Motor neuron (in vitro differentiated cells): ENCODE measurements at places on chromosomes 16 and 17. TPM values are rescaled to one million over a fixed set of nuclear protein-coding genes. Genes with fewer than 3 reads are reported as not detected.

The NPIPA5 gene
- 3.5 and 13.3 TPM in 2 replicates for total RNA-seq

The EFCAB5 gene
- total RNA-seq = 0.14 and 0.26 TPM in 2 replicates

The SMTNL2 gene
- total RNA-seq = 1.0 and 1.1 TPM in 2 replicates

The SLC47A1 gene
- total RNA-seq = 0.53 and 0.81 TPM in 2 replicates

The NPIPA8 gene
- not detected in 2 replicates for total RNA-seq

The SLC25A39 gene
- 121 and 123 TPM in 2 replicates for total RNA-seq

The KRT31 gene
- total RNA-seq = 0.32 and 0.36 TPM in 2 replicates

The APOBR gene
- 0.07 TPM in 1 of 2 replicates, not detected in the other for total RNA-seq

The PLEKHG4 gene
- total RNA-seq = 1.5 and 1.6 TPM in 2 replicates

The TMC7 gene
- 2.0 and 2.3 TPM in 2 replicates for total RNA-seq

GRCh38 chr16:67169642-67170167 is 633 bp upstream of the NOL3 start:
- peak; percentile 19 for ATAC-seq

GRCh38 chr17:74866198-74866835 is 6.5 kb downstream of the FDXR start:
- ATAC-seq = no peak

GRCh38 chr17:1865252-1866037 is 35.6 kb downstream of the RPA1 start:
- ATAC-seq = no peak

- no peak for ATAC-seq
These were observed 3.4 kb upstream of the CARD14 start for GRCh38 chr17:80166446-80166845.

- no peak for ATAC-seq
These were observed 203.0 kb downstream of the CPPED1 start for GRCh38 chr16:12600536-12601256.

DNA sequence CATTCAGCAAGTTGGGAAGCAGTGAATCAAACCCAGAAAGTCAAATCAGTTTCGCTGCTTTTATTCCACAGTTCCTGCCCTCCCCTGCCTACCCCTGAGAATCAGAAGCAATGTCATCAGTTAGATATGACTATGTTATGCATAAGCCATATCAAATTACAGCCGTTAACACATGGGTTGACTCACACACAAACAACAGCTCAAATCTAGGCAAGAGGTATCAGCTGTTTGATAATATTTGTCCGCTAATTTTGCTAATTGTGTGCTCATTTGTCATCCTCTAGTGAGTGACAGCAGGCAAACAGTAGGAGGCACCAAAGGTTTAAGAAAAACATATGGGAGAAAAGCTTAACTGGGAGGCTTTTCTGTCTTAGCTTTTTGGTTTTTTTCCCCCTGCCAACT is 327.4 kb upstream of the CCL2 start:
- no peak for ATAC-seq

DNA sequence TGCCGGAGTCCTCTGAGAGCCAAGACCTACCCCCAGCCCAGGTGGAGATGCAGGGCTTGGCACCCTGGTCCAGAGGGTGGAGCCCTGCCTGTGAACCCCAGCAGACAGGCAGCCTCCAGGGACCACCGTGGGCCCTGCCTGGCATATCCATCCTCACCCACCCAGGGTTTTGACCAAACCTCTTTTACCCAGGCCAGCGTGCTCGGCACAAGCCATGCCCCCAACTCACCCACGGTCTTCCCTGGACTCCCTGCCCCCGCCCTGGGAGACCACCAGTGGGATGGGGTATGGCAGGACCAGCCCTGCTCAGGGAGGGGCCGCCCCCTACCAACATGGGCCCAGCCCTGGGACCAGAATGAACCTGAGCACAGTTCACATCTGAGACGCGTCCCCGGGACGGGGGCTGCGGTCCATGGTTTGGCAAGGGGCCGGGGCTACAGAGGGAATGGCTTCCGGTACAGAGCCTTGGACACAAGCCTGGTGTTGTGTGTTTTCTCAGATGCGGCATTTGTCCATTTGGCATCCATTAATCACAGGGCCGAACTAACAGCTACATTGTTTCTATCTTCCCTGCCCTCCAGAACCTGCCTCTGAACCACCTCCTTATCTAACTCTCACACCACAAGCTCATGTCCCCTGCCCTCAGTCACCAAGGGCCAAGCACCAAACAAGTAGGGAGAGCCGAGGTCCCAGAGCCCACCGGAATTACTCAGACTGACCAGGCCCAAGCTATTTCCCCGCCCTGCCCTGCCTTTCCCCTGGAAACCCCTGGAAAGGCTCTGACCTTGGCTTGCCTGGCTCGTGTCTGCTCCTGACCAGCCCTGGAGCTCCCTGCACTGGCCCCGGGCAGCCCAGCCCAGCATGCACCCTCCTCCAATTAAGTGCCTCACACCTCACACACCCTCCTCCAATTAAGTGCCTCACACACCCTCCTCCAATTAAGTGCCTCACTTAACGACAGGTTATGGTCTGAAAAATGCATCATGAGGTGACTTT is 14.1 kb downstream of the HS3ST6 start:
- no peak for ATAC-seq

DNA sequence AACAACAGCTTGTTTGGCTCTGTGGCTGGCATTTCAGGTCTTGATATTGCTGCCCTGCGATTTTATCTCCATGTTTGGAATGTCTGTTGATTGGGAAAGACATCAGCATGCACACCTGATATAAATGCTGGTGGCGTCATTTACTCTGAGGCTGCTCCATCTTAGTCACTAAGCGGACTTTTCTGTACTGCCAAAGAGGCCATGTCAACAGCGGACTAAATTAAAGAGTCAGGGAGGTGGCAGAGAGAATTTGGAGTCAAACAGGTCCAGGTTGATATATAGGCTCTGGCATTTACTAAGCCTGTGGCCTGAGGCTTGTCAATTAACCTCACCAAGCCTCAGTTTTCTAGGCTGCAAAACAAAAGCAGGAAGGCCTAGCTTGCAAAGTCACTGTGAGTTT is 6.2 kb downstream of the RBFOX1 start:
- ATAC-seq = no peak

DNA sequence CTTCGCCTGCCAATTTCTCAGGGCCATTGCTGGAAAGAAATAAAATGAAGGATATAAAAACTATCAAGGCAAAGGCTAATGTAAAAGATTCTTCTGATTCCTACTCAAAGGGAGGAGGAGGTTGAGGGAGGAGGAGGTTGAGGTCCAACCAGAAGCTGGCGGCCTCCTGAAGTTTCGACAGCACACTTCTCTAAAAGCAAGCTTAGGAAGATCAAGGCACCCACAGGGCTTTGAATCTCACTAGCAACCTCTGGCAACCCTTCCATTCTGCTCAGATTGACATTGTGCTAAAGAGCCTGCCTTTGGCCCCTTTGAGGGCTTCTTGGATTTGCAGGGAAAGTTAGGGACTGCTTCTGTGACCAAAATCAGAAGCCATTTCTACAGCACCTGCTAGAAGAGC is 81.5 kb upstream of the TNRC6C start:
- ATAC-seq = no peak

DNA sequence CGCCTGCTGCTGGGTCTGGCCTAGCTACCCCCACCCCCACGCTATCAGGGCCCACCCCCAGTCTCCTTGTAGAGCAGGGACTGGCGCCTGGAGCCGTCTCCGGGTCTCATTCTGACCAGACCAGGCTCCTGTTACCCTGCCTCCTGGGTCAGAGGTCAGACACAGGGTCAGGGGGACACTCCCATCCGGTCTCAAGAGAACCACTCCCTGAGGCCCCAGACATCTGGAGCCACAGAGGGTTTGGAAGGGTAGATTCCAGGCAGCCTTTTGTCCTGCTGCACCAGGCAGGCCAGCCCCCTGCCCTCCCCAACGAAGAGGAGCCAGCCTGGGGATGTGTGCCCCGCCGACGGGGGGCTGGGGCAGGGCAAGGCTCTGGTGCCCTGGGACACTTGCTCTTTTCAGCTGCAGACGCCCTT is 944 bp upstream of the WFIKKN1 start:
- no peak for ATAC-seq

DNA sequence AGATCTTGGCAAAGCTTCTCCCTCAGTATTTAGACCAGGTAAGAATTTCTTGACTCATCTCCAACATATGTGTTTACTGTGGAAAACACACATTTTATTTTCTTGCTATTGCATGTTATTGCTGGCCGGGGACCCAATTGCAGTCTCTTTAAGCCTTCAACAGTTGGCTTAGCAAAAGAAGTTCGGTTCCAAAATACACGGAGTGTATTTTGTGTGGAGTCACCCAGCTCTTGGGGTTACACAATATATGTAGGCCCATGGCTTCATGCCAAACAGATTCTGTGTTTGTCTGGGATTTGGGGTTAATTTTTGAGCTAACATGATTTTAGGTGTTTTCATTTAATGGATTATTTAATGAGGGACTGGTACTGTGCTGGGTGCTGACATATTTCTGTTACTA is 4.0 kb downstream of the ALDH3A2 start:
- no peak for ATAC-seq

- no peak for ATAC-seq
These were observed 525.6 kb downstream of the MAF start for GRCh38 chr16:79074951-79075350.

GRCh38 chr17:45861165-45861564 is 16.5 kb downstream of the SPPL2C start:
- no peak for ATAC-seq

- ATAC-seq = peak; percentile 85
These were observed at the start of gene MT1M for GRCh38 chr16:56632156-56632847. Gene MT1M, plus strand, starts transcription at chr16:56632659. Its CDS starts 73 bp downstream, at chr16:56632732.

GRCh38 chr16:88974080-88974915 is 2.7 kb downstream of the CBFA2T3 start:
- ATAC-seq = no peak

DNA sequence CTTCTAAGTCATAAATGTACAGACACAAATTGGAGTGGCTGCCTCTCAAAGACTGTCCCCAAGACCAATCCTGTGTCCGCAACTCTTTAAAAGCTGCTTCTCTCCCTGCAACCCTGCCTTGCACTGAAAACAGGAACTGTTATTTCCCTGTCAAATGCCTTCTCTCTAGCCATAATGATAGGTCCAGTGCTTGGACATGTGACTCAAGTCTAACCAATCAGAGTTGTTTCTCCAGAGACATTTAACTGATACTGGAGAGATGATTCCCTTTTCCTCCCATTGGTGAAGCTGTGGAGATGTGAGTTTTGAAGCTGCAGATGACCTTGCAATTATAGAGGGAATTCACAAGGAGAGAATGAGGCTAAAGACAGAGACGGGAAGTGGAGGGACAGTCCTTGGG is 253.3 kb upstream of the CDH5 start:
- no peak for ATAC-seq

DNA sequence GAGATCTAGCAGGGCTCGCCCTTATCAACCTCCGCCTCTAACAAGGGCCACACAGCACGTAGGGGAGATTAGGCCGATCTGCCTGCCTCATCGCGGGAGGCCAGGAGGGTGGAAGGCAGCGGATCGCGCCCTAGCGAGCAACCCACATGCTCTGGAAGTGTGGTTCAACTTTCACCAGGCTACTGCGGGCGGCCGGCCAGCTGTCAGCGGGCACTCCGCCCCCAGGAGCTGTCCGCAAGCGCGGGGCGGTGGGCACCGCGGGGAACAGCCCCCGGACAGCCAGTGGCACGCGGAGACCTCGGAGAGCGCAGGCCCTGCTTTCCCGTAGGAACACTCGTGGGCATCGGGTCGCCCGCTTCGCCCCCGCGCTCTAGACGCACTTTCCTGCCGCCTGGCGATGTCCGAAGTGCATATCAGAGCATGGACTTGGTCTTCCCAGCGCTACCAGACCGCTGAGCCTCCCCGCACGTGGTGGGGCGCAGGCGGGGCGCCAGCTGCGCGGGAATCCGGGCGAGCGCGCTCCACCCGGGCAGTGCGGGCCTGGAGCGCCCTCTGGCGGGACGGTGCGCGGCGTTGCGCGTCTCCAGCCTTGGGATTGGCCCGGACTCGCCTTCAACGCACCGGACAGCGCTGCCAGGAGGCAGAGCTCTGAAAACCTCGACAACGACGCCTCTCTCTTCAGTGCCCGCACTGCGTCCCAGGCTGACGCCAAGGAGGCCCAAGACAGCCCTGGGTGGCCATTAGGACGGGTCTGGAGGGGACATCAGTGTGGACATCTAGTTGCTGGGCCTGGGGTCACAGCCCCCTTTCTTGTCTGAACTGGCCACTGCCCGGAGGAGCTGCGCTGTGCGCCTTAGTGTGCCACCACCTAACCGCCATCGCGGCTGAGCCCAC is 3.6 kb upstream of the ZNHIT3 start:
- ATAC-seq = peak; percentile 70

GRCh38 chr17:37766971-37767370 is 22.1 kb upstream of the HNF1B start:
- no peak for ATAC-seq
